ENCODE measurements at places on chromosomes 1 and 21.

- DNase-seq: peak; percentile 57
These were observed 23.4 kb upstream of the RNF187 start for GRCh38 chr1:228463559-228464455.

GRCh38 chr1:53636621-53637171 is 102.3 kb downstream of the GLIS1 start:
- no peak for DNase-seq

GRCh38 chr21:25885405-25885804 is 150.6 kb downstream of the GABPA start:
- DNase-seq: no peak

DNA sequence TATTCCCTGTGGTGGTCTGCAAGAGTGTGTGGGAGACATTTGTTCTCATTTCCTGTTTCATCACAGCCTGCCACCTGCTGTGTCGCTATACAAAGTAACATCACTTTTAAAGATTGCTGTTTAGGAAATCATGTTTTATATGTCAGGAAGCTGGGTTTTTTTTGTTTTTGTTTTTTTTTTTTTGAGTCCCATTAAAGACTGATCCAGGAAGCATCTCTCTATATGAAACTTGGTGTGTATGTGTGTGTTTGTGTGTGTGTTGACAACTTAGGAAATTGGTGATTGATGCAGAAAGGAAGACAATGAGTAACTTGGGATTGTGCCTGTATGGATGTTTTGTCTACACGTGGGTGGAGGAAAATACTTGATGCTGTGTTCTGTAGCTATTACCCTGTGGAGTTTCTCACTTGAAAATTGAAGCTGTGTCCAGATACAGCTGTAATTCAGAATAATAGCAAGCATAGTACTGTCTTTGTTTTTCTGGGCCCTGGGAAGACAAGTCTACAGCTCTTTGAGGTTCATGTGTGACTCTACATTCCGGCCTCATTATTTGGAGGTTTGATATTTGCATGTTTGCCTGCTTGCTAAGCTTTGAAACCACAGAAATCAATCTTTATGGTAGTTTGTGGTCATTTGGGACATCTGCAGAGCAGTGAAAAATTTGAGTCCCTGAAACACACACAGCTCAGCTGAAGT is 47.9 kb downstream of the LAMC1 start:
- peak; percentile 20 for DNase-seq

GRCh38 chr1:241775021-241775420 is 73.0 kb upstream of the EXO1 start:
- no peak for DNase-seq

DNA sequence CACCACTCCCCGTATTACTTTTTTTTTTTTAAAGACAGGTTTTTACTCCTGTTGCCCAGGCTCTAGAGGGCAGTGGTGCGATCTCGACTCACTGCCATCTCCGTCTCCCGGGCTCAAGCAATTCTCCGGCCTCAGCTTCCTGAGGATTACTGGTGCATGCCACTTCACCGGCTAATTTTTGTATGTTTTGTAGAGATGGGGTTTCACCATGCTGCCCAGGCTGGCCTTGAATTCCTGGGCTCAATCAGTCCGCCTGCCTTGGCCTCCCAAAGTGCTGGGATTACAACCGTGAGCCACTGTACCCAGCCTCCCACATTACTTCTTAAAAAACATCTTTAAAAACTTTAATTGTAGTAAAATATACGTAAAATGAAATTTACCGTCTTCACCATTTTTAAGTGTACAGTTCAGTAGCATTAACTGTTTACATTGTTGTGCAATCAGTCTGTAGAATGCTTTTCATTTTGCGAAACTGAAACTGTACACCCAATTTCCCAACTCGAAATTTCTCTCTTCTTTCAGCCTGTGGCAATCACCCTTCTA is 77.0 kb downstream of the ZMYM4 start:
- no peak for DNase-seq

- no peak for DNase-seq
These were observed 53.9 kb downstream of the OPTC start for GRCh38 chr1:203547771-203548421.

GRCh38 chr1:155942578-155943141 is 1.2 kb downstream of the RXFP4 start:
- no peak for DNase-seq

GRCh38 chr1:41138549-41138948 is 103.6 kb downstream of the SCMH1 start:
- no peak for DNase-seq

GRCh38 chr1:70528590-70529333 is 117.7 kb downstream of the CTH start:
- DNase-seq: no peak

GRCh38 chr1:20792196-20792595 is 5.1 kb upstream of the HP1BP3 start:
- no peak for DNase-seq

GRCh38 chr1:208942394-208943130 is 641.0 kb upstream of the CAMK1G start:
- DNase-seq: no peak

DNA sequence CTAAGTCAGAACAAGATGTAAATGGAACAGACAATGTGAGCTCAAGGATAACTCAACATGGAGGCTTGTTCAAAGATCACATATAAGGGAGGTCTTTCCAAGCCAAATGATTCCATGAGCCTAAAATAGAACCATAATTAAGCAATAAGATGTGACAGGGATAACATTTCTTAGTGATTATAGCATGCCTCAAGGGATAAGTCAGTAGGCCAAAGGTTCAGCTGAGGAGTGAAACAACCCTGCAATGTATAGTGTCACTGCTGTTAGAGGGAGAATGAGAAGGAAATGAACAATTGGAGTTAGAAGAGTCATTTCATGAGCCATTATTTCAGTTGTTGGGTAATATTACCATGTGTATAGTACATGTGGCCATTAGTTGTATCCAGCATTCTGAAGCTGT is 25.0 kb downstream of the GORAB start:
- DNase-seq: no peak

- DNase-seq: no peak
These were observed 273.7 kb downstream of the SRGAP2C start for GRCh38 chr1:121458291-121459048.

GRCh38 chr21:17003258-17003615 is 509.6 kb upstream of the CXADR start:
- DNase-seq: no peak

DNA sequence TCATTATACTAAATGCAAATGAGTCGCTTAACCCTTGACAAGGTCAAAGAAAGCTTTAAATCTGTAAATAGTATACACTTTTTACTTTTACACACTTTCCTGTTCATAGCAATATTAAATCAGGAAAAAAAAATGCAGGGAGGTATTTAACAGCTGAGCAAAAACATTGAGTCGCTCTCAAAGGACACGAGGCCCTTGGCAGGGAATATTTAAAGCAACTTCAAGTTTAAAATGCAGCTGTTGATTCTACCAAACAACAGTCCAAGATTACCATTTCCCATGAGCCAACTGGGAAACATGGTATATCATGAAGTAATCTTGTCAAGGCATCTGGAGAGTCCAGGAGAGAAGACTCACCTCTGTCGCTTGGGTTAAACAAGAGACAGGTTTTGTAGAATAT is 62.7 kb downstream of the CAPN2 start:
- DNase-seq: no peak

- no peak for DNase-seq
These were observed 80.5 kb upstream of the WARS2 start for GRCh38 chr1:119220991-119221390.

DNA sequence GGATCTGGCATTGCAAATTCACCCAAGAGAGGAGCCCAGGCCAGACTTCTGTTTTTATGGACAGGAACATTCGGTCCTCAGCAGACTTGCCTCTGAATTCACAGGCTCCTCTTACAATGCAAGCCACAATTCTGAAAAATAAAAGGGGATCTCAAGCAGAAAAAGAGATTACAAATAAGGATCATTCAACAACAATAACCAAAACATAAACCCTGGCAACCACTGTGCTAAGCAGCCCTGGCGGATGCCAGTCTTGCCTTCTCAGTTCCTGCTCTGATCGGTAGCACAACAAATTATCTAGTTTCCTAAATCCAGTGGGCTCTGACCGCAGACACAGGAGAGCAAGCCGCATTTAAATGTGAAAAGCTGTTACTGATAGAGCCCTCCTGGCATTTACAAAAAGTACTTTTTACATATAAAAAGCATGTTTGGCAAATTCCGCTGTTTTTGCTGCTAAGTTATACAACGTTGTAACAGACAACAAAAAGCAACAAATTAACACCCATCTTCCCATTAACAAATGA is 123.4 kb upstream of the FOXD3 start:
- no peak for DNase-seq

GRCh38 chr1:180533266-180533987 is 25.3 kb upstream of the OVAAL start:
- DNase-seq: peak; percentile 37

DNA sequence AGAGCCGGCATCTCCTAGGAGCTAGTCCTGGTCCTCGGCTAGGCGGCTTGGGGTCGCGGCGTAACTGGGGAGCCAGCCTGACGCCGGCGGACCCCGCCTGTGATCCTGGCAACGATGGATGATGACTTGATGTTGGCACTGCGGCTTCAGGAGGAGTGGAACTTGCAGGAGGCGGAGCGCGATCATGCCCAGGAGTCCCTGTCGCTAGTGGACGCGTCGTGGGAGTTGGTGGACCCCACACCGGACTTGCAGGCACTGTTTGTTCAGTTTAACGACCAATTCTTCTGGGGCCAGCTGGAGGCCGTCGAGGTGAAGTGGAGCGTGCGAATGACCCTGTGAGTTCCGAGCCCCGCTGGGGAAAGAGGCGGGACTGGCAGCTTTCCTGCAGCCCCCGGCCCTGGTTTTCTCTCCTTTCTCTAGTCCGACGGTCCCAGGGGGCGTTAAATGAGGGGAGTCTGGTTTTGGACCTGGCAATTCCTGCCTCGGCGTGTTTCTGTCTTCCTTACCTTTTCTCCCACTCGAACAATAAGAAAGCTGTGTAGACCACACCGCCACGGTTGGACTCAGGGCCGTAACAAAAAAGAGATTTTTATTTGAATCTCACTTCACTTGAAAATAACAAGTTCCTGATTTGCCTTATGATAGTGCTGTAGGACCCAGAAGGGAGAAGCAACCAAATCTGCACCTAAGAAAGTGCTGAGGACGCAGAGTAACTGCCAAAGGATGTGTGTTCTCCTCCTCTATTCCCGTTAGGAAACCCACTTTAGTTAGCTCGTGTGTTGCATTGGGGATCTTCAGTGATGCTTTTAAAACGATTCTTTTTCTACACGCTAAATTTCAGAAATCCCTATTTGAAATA is at the start of gene SPRTN:
Gene SPRTN (plus strand): TSS at position 24 of the 859 bp plus-strand sequence. CDS start 91 bp downstream, at position 115.
- DNase-seq: peak; percentile 19

DNA sequence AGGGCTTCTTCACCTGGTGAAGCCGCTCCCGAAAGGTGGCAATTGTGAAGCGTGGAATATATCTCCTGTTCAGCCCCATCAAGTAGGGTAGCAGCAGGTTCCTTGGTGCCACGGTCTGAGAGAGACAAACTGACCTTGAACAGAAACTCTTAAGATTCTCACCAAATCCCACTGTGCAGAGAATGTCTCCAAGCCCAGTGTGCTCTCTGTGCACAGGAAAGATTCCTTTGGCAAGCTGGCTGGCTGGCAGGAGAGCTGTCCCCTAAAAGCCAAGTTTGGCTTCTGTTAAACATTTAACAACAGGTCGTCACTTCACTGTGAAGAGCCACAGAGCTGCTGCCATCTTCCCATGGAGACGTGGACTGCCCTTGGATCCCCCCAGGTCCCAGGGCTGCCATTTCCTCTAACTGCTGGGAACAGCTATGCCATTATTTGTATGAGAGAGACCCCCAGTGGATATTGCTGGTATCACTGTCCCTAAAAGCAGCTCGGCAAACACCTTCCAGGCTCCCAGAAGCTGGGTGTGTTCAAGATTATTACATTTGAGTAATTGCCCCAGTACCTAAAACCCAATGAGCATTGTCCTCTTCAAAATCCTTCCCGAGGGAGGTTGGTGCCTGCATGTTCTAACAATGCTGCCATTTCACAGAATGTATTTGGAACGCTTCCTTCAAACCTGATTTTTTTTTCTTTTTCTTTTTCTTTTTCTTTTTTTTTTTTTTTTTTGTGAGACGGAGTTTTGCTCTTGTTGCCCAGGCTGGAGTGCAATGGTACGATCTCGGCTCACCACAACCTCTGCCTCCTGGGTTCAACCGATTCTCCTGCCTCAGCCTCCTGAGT is 71.8 kb downstream of the CD58 start:
- DNase-seq: peak; percentile 39

GRCh38 chr1:88302843-88303486 is 381.1 kb upstream of the PKN2 start:
- no peak for DNase-seq

DNA sequence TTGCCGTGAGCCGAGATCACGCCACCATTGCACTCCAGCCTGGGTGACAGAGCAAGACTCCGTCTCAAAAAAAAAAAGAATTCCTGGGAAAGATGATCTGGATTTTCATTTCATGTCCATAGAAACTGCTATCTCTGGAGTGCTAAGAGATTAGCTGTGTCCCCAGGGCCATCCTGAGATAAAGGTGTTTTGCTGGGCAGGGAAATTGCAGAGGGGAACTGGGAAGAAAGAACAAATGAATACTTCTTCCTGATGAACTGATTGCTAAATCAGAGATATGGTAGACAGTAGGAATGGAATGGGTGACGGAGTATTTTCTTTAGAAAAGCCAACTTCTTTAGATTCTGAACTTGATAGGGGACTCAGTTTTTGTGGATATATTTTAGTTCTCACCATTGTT is 19.2 kb downstream of the SNRPE start:
- DNase-seq: no peak

DNA sequence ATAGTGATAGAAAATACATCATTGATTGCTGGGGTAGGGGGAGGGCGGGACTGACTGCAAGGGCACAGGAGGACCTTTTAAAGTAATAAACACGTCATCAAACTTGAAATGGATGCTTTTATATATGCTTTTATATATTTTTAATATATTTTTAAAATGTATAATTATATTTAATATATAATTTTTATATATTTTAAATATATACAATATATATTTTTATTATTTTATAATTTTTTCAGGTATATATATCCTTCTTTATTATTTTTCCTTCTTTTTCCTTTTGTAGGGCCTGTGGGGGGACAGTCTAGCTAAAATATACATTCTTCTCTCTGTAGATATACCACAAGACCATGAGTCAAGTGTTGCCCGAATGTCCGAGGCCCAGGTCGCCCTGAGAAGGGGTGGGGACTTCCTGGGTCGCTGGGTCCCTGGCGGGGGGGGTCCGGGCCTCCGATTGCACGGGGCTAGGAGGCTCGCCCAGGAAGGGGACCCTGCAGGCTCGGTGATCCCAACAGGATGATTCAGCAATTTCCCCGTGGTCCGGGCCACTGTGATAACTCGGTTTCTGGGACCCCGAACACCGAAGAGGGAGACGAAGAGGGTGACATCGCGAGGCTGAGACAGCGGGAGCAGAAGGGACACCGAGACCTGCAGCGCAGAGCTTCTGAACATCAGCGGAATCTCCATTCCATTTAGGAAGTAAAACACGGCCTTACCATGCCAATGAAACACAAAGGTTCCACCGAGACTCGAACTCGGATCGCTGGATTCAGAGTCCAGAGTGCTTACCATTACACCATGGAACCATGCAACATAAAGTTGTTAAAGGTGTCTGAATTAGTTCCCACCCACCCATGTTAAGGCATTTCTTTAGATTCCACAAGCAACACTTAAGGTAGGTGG is 112.5 kb upstream of the NBPF11 start:
- no peak for DNase-seq

Data from GM12891 (cell line).